Stimulated activated CD4-positive, alpha-beta T cell treated with anti-CD3 and anti-CD28 coated beads, TNF-alpha, amount 100 ng/mL, for 24 hours (primary cell): ENCODE measurements at places on chromosomes 12 and 14.

GRCh38 chr14:69543341-69544115 lies 31.1 kb downstream of the CCDC177 start:
- DNase-seq: no peak

GRCh38 chr14:99257673-99258221 lies 14.2 kb downstream of the BCL11B start:
- no peak for DNase-seq

DNA sequence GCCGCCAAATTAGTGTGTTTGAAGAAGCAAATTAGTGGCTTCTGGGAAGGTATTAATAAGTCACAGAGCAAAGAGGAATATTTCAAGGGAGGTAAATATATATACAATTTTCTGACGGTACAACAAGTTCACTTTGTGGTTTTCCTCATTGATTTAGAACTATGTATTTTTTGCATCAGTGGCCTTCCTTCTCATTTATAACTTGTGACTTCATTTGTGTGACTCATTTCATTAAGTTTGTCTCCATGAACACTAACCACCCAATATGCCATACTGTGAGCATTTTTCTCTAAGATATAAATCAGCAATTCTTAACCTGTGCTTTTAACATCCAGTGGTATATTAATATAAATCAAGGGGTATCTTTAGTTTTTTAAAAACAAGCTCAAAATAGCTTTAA lies 29.3 kb upstream of the ARHGAP5 start:
- no peak for DNase-seq

DNA sequence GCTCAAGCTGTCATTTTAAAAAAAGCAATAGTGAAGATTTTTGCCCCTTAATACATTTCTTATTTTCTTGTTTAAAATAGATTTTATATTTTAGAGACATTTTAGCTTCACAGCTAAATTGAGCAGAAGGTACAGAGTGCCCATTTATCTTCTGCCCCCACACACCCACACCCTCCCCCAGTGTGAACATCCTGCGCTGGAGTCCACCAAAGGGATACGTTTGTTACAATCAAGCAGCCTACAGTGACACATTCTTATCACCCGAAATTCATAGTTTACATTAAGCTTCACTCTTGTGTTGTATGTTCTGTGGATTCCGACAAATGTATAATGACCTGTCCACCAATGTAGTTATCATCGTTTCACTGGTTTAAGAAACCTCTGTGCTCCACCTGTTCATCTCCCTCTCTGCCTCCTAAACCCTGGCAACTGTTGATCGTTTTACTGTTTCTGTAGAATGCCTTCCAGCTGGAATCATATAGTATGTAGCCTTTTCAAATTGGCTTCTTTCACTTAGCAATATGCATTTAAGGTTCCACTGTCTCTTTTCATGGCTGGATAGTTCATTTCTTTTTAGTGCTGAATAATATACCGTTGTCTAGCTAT lies 91.0 kb upstream of the TRAF3 start:
- no peak for DNase-seq

- DNase-seq: no peak
These were observed 42.1 kb upstream of the STRN3 start for GRCh38 chr14:31068235-31068634.

- no peak for DNase-seq
These were observed 379.1 kb downstream of the NELL2 start for GRCh38 chr12:44497044-44497443.

DNA sequence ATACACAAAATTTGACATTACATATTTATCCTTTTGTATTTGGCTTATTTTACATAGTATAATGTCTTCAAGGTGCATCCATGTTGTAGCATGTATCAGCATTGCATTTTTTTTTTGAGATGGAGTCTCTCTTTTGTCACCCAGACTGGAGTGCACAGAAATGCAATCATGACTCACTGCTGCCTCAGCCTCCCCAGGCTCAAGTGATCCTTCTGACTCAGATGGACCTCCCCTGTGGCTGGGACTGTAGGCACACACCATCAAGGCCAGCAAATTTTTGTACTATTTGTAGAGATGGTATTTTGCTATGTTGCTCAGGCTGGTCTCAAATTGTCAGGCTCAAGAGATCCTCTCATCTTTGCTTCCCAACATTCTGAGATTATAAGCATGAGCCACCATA lies 214.4 kb upstream of the ALG10B start:
- no peak for DNase-seq
